ENCODE measurements at places on chromosomes 3 and 15.

- DNase-seq = no peak
Observed at GRCh38 chr15:65902373-65902772, 33.1 kb downstream of the RAB11A start.

DNA sequence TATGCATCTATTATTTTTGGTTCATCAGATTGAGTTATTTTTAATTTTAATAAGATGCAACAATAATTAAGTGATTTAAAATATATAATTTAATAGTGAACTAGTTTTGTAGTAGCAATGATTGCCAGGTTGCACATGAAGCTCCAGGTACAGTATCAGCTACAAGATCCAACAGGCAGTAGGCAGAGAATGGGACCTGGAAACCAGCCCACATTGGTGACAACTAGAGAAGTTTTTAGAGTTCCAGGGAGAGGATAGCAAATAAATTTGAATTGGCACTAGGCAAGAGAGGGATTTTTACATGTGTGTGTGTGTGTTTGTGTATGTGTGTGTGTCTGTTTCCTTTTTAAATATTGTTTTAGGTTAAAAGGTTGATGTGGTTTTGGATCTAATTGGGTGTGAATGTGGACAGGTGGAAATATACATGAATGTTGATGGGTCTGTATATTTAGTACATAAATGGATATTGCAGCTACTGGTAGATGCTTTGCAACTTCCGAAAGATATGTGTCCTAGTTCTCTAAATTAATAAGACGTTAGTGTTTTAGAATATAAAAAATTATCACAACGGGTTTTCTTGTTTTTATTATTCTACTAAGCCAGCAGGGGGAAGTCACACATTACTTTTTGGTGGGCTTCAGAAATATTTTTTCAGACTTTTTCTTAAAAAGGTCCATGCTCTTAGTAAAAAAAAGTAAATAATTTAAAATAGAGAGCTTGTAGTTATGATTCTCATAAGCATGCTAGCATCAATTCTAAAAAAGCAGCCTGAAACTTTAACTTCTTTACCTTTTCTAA lies 110.1 kb upstream of the GBE1 start:
- no peak for DNase-seq

DNA sequence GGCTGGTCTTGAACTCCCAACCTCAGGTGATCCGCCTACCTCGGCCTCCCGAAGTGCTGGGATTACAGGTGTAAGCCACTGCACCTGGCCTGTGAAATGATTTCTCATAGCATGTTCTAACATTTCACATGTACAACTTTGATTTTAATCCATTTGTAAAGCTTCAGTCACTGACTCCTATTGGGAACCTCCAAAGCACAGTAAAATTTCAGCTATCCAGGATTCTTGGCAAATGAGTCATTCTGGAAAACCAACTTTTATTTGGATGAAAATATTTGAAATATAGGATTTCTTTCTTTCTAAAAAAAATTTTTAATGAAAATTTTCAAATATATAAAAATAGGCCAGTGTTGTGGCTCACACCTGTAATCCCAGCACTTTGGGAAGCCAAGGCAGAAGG lies 2.7 kb upstream of the LMAN1L start:
- DNase-seq = no peak

GRCh38 chr15:101156509-101157159 lies 95.2 kb downstream of the CHSY1 start:
- peak; percentile 59 for DNase-seq

GRCh38 chr15:52180196-52180835 lies 10.9 kb downstream of the GNB5 start:
- DNase-seq = no peak

GRCh38 chr3:126956866-126957650 lies 25.9 kb upstream of the PLXNA1 start:
- DNase-seq = no peak

DNA sequence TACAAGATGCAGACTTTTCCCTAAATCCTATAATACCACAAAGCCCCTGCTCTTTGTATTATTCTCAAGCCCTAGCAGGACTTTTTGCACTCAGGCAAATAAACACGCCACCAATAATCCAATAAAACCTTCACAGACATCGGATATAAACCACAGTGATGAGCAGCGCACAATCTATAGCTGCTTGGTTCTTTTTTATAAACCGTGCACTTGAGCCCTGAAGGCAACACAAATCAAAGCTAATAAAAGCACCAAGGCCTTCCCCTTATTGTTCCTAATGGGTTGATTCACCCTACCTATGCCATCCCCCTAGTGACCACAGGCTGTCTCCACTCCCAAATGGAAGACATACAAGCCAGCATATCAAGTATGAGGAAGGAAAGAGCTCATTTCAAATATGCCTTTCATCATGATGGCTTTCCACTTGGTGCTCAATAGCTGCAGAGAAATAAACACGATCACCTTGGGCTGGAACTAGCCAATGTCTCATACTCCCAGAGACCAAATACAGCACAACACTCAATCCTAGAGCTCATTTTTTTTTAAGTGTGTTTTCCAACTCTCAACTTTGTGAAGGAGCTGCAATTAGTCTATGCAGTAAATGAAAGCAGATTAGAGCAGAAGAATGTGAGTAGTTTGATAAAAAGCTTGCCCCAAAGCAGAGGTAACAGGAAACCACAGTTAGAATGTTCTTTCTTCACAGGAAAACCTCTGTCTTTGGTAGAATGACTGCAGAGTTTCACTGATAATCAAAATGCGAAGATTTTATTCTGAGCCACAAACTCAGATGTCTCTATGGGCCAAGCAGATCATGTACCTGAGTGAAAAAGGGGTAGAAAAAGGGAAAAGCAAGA lies 573.9 kb downstream of the AGBL1 start:
- no peak for DNase-seq

DNA sequence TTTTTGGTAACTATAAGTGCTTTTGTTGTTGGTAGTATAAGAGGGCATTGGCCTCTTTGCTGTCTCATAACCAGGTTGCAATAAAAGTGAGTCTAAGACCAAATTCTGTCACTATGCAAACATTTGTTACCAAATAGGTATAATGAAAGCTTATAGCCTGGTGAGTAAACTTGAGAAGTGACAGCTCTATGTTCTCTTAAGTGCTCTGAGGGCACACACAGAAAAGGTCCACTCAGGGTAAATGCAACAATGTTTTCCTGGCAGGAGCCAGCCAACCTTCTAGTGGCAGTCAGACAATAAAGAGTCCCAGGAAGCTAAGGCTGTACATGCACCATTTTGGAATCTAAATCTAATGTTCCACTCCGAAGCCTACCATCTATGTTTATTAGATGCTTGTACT lies 262.1 kb upstream of the TGFBR2 start:
- no peak for DNase-seq

DNA sequence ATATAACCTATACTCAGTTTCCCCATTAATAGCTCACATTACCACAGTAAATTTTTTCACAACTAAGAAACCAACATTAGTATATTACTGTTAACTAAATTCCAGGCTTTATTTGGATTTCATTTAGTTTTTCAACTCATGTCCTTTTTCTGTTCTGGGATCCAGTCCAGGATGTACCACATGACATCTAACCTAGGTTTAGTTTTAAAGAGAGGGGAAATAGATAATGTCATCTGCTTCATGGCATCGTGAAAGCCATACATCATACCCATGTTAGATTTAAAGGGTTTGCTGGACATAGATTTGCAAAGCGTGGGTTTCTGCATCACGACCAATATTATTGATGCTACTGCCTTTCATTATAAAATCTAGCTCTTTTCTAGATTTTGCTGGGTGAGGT lies 33.2 kb upstream of the RPP14 start:
- no peak for DNase-seq

DNA sequence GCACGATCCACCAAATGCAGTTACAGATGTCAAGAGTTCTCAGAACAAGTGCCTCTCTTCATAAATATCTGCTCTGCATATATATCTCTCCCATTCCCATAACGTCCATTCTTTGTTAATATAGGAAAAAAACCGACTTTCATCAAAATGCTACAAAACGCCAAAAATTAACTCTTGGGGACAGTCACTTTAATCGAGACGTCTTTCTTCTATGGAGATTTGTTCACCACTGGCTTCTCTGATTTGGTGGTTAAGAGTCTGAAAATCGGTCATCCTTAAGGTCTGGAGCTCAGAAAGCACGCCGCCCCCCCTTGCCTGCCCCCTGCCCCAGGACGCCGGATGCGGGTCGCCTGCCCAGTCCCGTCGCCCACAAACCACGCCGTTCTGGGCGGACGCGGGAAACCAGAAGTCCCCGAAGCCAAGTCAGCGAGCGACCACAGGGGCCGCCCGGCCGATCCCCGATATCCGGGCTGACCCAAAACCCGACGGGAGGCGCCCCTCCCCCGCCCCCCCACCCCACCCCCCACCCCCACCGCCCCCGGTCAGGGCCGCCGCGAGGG lies 252.7 kb downstream of the TJP1 start:
- DNase-seq = no peak

DNA sequence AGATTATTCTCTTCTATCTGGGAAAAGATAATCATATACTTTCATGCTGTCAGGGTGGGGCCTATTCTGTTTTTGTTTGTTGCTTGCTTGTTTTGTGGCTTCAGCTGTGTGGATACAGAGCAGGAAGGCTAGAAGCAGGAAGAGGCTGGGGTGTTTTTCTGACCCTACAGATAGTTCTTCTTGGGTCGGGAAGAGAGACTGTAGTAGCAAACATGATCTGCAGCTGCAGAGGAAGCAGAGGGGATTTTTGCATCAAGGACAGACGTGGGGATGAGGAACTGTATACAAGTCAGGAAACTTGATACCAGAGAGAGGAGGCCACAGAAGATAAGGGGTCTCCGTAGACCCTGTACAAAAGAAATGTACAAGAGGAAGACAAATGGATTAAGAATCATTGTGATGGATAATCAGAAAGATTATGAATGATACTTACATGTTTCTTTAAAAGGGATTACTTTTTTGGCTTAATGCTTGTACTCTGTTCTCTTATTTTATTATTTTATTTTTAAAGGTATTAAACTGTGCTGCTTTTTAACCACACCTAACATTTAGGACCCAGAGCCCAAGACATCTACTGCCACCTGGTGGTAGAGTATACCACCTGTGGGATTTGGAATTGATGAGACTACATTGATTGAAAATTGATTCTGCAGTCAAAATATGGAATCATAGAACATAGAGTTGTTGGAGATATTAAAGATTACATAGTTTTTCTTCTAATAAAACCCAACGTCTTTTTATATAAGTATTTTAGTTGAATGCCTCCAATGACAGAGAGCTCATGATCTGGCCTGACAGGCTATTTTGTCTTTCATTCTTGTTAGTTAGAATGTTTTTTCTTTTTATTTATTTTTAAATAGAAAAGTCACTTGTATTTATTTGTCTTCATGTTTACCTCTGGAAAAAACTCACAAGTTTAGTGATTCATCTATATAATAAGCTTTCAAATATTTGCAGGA lies 87.3 kb upstream of the ROPN1 start:
- DNase-seq = no peak

- no peak for DNase-seq
Observed at GRCh38 chr3:16224325-16224724, 40.4 kb downstream of the DPH3 start.

DNA sequence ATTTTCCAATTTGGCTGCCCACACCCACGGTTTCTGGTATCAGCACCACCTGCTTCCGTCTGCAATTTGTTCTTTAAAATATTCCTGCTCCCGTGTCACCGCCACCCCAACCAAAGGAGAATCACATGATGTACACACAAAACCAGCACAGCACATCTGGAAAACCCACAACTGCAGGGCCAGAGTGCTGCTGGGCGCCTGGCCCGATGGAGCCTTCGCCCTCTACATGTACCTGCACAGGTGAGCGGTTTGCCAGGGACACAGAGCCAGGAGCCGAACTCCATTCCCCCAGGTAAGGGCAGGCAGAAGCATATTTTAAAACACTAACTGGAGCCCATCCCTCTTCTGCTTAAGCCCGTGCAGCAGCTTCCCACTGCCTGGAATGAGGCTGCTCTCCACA lies 75.6 kb downstream of the ADAMTS17 start:
- no peak for DNase-seq

DNA sequence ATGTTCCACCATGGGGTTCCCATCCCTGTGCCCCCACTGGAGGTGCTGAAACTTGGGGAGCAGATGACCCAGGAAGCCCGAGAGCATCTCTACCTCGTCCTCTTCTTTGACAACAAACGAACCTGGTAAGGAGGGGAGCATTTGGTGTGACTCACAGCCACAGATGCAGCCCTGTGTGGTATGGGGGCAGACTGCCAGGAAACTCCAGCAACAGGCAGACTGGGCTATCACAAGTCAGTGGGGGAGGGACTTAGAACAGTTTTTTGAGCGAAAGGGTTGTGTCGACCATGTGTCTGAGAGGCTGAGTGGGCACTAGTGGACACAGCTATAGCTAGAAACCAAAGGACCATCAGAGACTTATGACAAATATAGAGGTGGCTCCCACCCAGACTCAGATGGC lies 3.4 kb upstream of the OGG1 start:
- DNase-seq = peak; percentile 50

DNA sequence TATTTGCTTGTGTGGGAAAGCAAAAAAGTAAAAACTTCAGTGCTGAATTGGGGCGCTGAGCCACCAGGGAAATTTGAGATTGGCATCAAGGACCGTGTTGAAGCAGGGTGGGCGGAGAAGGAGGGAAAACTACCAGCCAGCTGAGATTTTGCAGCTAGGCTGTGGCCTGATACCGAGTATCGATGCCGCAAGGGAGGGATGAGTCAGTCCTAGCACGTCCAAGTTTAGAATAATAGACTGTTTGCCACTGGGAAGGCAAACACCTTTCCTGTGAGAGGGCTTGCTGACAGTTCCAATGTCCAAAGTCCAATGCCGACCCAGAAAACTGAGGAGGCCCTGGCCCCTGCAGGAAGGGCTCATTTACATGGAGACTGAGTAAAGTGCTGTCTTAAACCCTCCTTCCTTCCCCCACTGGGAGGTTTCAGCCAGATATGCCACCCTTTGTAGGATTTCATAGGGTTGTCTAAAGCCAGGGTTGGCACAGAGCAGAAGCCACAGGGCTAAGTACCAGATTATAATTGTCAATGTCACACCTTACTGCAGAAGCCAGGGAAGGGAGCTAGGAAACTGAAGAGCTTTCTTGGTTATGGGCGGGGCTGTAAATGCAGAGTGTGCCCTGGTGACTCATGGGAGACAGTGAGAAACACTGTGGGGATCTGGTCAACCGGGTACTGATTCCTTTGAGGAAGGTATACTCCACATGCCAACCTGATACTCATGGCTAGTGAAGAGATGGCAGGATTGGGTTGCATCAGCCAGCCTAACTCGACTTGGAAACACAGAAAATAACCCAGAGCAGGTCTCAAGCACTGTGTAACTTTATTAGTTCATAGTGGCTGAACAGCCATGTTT lies 28.4 kb upstream of the PIK3CB start:
- no peak for DNase-seq

GRCh38 chr3:117681619-117682018 lies 972.0 kb downstream of the TUSC7 start:
- DNase-seq = peak; percentile 38

- no peak for DNase-seq
Observed at GRCh38 chr3:197478746-197479668, 76.8 kb downstream of the BDH1 start.
